ENCODE measurements at places on chromosomes 16 and 17. TPM values are rescaled to one million over a fixed set of nuclear protein-coding genes. Genes with fewer than 3 reads are reported as not detected.

Gene ST6GALNAC2
- 0.09 TPM for polyA plus RNA-seq

Gene VAT1L
- 29.8 TPM for polyA plus RNA-seq

Gene RCVRN
- polyA plus RNA-seq, result not detected

Gene HSD17B1
- polyA plus RNA-seq, result 1.8 TPM

Gene TNFRSF17
- polyA plus RNA-seq, result not detected

Gene SDR42E1
- 0.02 TPM for polyA plus RNA-seq

Gene HAP1
- 3.4 TPM for polyA plus RNA-seq

Gene FBXW10
- polyA plus RNA-seq, result not detected

Gene HOXB2
- polyA plus RNA-seq, result not detected

DNA sequence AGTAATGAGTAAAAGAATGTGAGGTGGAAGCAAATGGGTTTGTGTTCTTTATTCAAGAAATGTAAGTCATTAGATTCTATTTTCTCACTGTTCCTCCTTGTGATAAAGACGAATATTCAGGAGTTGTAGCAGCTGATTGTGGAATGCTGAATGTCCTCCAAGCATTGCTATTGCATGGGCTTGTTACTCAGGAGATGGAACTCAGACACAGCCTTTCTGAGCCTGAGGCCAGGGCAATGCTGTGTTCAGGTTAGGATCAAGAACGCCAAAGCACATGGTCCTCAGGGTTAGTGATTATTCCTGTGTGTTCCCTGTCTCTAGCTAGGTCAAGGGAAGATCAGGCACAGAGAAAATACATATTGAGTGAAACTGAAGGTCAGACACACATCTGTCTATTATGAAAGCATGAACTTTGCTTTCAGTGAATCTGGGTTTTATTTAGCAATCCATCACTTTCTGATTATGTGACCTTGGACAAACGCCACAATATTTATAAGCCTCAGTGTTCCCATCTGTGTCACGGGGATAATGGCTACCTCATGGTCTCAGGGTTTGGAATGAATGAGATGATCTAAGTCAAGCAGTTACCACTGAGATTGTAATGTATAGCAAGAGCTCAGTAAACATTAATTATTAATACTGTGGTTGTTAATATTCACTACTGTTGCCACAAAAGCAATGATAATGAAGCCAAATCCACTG is 426.8 kb upstream of the DYNLRB2 start:
- DNase-seq, result no peak

DNA sequence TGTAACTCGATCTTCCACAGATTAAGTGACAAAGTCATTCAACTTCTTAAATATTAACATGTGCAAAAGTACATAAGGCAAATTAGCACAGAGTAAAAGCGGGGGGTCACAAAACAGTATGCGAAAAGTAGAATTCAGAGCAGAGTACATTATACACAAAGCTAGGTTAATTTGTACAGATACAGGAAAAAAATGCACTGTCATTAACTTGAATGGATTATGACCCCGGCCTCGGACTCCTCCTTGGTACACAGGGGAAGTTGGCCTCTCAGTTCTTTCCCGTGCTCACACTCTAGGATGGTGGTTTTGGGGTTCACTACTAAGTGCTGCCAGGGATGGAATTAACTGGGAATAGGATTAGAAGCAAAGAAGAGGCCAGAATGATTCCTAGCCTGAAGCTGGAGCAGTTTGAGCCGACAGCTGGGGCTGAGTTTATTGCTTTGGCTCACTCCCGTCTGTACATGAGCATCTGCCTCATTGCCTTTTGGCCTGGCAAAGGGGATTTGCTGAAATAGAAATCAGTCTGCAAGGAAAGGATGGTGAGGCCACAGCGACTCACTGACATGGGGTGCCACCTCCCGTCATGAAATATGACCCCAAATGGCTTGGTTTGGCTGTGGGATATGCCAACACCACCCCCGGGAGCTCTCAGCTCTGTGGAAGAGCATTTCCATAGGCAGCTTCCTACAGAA is 23.6 kb downstream of the NTN1 start:
- DNase-seq, result no peak

GRCh38 chr16:86093801-86094750 is 195.1 kb downstream of the IRF8 start:
- no peak for DNase-seq

- DNase-seq, result no peak
Observed at GRCh38 chr16:28192806-28193529, 18.8 kb downstream of the XPO6 start.

DNA sequence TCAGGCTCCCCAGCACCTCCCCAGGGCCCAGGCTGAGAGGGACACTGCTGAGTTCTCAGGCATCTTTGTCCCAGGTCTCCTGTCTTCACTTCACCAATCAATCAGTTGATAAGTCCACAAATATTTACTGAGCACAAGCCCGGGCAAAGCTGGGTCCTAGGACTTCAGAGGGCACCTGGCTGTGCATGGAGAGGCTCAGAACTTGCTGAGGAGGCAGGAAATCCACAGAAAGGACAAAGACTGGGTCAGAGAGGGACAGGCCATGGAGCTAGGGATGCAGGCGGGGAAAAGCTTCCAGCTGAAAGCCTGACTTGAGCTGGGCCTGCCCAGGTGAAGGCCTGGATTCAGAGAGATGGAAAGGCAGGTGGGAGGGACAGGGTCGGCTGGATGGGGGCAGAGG is 33.2 kb upstream of the C1QL1 start:
- no peak for DNase-seq

GRCh38 chr16:8849411-8850011 is 19.3 kb downstream of the CARHSP1 start:
- no peak for DNase-seq

- DNase-seq, result no peak
Observed at GRCh38 chr16:49419006-49419405, 45.4 kb downstream of the C16orf78 start.

GRCh38 chr17:20072692-20072992 is 63.5 kb downstream of the SPECC1 start:
- DNase-seq, result no peak

DNA sequence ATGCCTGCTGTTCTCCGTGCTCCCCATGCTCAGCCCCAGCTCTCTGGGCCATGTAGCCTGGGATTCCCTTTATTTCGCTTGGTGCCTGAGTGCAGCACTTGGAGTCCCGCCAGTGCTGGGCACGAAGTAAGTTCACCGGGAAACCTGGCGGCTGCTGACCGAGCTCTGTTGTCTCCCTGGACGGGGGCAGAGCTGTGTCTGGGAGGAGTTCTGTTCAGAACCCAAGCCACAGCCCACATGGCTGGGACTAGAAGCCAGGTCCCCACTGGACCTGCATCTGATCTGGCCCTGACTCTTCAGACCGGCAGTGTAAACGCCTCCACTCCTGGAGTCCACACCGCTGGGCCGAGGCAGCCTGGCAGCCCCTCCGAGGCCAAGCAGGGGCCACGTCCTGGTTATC is 37.5 kb upstream of the CIBAR2 start:
- no peak for DNase-seq

DNA sequence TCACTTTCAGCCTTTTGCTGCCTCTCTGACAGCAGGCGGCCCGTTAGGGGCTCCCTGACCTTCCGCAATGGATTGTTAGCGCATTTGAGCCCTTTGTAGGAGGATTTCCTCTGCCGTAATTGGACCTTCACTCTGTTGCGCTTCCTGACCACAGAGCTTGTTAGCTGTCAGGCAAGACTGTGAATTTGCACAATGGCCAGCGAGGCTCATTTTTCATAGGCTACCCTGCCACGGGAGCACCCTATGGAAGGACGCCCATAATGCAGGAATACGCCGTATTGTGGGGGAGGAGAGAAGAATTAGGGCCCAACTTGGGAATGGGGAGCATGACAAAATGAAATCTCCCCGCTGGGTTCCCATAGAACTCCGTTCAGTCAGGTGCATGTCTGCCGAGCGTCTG is 205.2 kb upstream of the NLRP1 start:
- no peak for DNase-seq

DNA sequence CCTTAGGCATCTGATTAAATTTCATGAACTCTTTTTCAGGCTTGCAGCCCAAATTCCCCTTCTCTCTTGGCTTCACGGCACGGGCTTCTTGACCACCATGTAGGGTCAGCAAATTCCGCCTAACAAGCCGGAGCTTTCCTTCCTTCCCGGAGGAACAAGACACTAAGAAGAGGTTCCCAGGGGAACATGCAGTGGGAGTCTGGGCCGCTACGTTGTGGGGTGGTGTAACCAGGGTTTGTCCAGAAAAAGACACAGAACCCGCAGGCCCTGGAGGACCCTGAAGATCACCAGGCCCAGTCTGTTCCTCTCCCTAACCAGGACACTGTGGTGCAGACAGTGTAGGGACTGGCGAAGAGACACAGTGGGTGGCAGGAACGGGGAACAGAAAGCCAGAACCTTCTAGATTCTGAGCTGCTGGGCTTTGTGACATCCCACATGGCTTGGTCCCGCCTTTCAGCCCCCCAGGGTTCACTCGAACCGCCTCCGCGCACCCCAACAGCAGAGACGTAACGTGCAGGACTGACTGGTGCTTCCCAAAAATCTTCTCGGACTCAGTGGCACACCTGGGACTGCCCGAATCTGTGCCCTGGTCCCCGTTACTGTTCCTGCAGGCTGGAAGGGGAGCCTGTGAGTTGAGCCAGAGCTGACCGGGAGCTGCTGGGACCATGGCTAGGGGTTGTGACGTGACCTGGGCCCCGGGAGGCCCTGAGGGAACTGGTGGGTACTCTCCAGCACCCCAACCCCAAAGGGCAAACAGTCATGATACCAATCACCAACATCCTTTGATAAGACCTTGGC is 55.2 kb downstream of the TBC1D16 start:
- no peak for DNase-seq

DNA sequence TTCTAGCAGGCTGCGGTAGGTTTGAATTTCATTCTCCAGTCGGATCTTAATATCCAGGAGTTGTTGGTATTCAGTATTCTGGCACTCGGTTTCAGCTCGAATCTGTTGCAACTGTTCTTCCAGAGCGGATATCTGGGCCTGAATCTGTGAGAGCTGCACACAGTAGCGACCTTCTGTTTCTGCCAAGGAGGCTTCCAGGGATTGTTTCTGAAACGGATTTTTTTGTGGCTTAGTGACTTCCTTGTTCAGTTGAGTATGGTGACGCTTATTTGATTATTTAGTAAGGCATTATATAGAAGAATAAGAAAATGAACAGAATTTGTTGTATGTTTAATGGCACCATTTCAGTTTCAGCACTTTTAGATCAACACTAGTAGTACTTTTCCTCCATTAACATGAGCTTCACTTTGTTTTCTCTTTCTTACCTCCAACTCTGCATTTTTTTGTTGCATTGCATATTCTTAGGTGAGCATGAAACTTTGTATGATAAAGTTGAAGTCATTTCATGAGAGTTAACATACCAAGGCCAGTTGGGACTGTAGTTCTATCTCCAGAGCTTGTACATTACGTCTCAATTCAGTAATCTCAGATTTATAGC is 2.8 kb downstream of the KRT10 start:
- DNase-seq, result no peak

DNA sequence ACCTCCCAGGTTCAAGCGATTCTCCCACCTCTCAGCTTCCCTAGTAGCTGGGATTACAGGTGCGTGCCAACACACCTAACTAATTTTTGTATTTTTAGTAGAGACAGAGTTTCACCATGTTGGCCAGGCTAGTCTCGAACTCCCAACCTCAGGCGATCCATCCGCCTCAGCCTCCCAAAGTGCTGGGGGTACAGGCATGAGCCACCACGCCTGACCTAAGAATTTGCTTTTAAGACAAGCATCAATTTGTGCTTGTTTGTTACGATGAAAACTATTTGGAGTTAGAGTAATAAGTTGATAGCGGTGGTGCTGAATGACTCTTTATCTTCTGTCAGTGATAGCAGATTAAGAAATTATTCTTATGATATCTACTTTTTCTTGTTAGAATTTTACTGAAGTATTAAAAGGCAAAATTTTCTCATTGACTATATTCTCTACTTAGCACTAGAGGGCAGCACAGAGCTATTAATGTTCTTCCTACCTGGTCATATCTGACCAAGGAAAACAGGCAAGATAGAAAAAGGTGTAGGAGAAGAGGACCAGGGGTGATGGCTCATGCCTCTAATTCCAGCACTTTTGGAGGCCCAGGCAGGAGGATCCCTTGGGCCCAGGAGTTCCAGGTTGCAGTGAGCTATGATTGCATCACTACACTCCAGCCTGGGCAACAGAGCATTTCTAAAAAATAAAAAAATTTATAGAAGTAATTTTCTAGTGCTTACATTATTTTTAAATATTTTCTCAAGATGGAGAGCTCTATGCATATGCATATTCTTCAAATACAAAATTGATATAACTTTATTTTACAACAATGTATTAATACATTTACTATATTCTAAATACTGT is 24.5 kb downstream of the STXBP4 start:
- no peak for DNase-seq

DNA sequence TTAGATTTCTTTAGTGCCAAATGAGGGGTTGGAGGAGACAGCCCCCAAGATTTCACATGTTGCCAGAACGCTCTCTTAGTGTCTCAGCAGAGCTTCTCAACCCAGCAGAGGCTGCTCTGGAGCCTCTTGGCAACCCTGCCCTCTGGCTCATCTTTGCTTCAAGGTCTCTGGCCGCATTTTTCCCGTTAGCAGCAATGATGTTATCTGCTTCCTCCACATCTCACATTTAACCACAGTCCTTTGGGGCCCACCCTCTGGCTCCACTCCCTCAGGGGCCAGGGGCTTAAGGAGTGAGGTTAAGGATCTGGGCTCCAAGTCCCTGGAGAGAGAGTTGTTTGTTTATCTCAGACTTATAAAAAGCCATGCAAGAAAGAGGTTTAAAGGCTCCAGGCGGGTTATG is 3.3 kb upstream of the XYLT1 start:
- DNase-seq, result no peak

DNA sequence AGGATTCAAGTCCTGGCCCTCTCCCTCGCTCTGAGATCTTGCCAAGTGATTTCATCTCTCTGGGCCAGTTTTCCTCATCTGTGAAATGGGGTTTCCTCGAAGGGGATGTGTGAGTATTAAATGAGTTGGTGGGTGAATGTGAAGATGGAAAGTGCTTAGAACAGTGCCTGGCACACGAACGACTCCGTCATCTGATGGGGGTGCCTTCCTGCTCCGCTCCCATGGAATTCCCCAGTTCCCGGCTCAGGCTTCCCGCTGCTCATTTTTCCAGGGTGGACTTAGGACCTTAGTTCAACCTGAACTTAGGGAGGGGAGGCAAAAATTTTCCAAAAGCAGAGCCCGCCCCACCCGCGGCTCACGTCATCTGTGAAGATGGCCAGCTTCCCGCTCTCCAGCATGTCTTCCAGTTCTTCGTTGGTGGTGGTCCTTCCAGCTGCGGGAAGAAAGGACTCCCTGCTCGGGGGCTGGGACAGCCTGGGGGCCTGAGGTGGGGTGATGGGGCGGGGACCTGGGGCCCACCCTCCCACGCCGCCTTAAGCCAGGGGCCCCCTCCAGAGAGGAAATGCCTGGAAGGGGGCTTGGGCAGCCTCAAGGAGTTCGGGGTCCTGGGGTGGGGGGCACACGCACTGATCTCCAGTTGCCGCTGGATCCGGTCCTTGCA is 11.4 kb downstream of the HSD3B7 start:
- no peak for DNase-seq
